ENCODE measurements at places on chromosomes 2 and 18.
A peak's percentile ranks its signal among the peaks of the same experiment; 100 is the strongest.

DNA sequence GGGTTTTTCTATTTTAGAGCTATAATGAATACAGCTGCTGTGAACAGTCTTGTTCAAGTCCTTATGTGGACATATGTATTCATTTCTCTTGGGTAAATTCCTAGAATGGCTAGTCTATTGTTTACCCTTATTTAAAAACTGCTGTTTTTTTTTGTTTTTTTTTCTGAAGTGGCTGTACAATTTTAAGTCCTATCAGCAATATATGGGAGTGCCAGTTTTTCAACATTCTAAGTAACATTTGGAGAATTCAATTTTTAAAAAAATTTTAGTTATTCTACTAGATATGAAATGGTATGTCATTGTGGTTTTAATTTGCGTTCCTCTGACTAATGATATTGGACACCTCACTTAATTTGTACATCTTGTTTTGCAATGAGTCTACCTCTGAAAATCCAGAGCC lies 349.7 kb downstream of the SATB2 start:
- no peak for DNase-seq

DNA sequence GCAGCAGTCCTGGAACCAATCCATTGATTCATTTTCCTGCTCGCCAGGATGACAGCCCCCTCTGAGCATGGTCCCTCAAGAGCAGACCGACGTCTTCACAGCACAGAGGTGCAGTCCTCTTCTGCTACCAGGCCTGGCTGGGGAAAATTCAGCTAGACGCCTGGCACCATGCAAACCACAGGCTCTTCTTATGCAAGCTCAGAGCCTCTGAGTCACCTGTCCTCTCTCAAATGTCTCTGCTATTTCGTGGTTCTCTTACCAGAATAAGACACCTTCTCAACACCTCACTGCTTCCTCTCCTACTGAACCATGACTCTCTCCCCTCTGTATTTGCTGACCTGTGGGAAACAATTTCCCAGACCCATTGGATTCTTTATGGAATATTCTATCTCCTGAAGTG lies 79.8 kb upstream of the CYRIA start:
- DNase-seq: no peak

GRCh38 chr2:174662459-174662858 lies 64.9 kb upstream of the WIPF1 start:
- DNase-seq: no peak

GRCh38 chr2:191938779-191939178 lies 91.9 kb upstream of the CAVIN2 start:
- DNase-seq: no peak

GRCh38 chr2:238166391-238167343 lies 7.9 kb downstream of the ERFE start:
- no peak for DNase-seq

DNA sequence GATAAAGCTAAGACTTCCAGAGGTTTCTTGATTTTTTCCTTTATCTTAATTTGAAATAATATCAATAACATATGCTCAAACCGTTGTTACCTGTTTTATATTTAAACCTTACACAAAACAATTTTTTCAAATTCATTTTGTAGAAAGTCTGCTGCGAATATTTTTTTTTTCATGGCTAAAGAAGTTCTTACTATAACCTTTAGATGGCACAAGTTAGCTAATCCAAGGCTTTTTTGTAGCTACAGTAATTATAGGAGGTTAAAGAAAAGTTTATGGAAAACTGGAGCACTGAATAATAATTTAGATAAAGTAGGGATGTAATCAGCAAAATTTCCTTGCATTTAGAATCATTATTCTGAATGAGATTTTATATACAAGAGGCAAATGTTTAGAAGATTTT lies 78.0 kb upstream of the PNPT1 start:
- no peak for DNase-seq

GRCh38 chr18:79936641-79937040 lies 14.8 kb downstream of the SLC66A2 start:
- no peak for DNase-seq

DNA sequence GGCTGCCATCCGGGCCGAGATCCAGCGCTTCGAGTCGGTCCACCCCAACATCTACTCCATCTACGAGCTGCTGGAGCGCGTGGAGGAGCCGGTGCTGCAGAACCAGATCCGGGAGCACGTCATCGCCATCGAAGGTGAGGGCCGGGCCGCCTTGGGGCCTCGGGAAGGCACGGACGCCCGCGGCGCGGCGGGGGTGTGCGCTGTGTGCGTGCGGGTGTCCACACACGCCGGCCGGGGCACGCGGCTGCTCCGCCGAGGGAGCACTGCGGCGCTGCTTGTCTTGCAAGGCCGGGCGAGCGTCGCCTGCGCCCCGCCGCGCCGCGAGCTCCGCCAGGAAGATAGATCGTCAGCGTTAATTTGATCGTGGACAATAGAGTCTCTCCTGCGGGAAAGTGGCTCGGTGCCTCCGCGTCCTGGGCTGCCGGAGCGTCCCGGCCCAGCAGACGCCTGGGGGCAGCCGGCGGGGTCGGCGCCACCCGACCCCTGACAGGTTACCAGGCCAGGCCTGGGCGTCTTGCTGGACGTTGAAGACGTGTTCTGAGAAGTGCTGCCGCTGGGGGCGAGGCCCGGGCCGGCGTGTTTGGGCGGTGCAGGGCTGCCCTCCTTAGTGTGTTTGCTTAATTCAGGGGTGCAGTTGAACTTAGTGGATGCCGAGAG lies 1.0 kb downstream of the AGAP1 start:
- DNase-seq: no peak

GRCh38 chr2:172427256-172427989 lies at the start of gene ITGA6:
ITGA6 (plus strand) TSS chr2:172427586.
- DNase-seq: peak; percentile 73

DNA sequence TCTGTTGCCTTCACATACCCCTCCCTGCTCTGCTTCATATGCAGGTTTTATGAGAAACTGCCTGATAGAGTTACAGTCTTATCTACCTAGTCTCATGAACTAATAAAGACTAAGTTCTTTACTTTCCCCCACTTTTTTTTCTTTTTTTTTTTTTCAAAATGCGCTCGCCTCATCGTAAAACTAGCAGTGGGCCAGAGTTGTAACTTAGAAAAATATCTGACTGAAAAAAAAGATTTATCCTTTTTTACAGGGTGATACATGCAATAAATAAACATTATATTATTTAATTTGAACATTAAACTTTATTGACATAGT lies 52.9 kb upstream of the STAT1 start:
- no peak for DNase-seq

GRCh38 chr2:65276609-65277008 lies 49.0 kb downstream of the ACTR2 start:
- no peak for DNase-seq

DNA sequence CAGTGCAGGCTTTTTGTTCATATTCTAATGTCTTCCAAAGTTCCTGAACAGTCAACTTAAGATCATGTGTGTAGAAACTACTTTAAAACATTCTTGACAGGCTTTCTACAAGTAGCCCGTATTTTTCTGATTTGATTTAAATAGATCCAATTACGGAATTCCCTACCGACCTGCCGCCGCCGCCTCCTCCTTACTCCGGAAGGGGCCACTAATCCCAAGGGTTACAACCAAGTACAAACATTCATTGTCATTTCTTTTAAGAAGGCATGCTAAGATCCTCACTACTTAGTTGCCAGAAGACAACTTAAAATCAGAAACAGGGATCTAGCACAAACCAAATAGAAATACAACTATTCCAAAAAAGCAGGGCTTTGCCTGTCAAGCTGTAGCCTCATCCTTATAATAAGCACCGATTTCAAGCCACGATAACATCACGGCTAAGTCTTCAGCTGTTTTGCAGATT lies 784 bp downstream of the WDR33 start:
- no peak for DNase-seq

- DNase-seq: no peak
Observed at GRCh38 chr2:189233527-189233926, 54.0 kb upstream of the COL5A2 start.

- DNase-seq: no peak
Observed at GRCh38 chr2:123419976-123420375, 605.1 kb upstream of the CNTNAP5 start.

GRCh38 chr2:12507295-12507694 lies 209.4 kb upstream of the TRIB2 start:
- DNase-seq: no peak

DNA sequence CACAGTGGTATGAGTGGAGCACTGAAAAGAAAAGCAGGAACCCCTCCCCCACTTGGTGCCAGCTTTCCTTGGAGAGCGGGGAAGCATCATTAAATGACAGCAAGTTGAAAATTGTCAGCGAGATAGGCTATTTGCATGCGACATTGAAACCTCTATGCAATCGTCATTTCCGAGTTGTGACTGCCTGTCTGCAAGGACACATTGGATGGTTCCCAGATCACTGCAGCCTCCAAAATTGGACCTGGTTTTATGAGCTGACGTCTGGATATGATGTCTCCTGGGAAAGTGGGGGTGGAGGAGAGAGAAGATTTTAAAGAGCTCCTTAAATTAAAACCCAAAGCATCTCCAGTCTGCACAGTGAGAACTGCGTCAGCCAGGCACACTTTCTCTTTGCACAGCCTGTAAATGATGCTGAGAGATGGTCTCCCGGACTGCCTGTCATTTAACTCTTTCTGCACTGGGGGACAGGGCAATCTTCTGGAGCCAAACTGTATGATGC lies 57.8 kb upstream of the KIF5C start:
- no peak for DNase-seq

DNA sequence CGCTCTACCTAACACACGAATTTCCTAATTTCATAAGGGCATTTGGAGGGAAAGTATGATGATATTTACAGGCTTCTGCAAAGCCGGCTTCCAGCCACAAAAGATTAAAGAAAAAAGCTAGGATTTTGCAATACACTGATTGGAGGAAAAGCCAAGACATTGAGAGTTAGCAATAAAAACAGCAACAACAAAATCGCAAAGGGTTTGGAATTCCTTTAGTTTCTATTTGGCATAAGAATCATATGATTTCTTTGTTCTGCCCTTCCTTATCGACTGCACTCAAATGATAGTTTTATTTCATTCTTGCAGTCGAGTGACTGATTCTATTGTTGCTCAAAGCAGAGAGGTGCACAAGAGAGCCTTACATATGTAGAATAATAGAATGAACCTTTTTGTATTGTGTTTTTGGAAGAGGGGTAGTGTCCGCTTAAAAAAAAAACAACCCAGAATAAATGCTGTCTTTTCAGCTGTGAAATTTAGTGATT lies 3.9 kb upstream of the ZNF532 start:
- DNase-seq: no peak

- DNase-seq: no peak
Observed at GRCh38 chr2:37583867-37584266, 87.6 kb downstream of the CDC42EP3 start.
